Non-pigmented ciliary epithelial cell (primary cell): ENCODE measurements at places on chromosomes 12 and 14.

DNA sequence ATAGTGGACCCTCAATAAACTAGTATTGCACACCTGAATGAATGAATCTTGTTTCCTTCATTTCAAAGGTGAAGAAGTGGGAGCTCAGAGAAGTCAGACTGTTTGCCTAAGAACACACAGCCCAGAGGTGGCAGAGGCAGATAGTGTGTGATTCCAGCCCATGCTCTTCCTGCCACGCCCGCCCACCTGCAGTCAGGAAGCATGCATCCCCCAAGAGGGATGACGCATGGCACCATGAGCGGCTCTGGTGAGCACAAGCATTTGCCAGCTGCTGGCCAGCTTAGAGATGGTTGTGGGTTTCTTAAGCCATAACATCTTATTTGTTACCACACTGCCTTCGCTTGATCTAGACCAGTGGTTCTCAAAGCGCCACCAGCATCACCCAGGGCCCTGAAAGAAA lies 133.8 kb downstream of the RIMBP2 start:
- DNase-seq, result no peak

GRCh38 chr14:20118795-20119194 lies 8.3 kb downstream of the OR4K17 start:
- no peak for DNase-seq

GRCh38 chr14:21343035-21343794 lies 40.6 kb downstream of the SUPT16H start:
- DNase-seq, result no peak

- DNase-seq, result no peak
Observed at GRCh38 chr14:90846511-90846910, 30.3 kb upstream of the TTC7B start.

DNA sequence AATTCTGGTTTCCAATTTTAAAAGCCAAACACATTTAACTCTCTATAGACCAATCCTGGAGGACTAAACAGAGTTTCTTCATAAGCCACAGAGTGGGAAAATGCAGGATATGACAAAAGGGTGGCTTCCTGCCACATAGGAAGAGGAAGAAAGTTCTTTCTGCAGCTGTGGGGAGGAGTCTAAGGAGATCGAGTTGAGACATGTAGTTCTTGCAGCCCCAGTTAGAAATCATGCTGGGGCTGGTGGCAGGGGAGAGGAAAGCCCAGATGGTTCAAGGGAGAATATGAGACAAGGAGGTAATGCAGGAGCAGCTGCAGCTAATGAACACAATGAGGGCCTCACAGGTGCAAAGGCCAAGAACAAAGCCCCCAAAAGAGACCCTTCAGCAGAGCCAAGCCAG lies 85.0 kb upstream of the ARID2 start:
- DNase-seq, result no peak

GRCh38 chr12:46722394-46723185 lies 103.2 kb downstream of the SLC38A4 start:
- no peak for DNase-seq

DNA sequence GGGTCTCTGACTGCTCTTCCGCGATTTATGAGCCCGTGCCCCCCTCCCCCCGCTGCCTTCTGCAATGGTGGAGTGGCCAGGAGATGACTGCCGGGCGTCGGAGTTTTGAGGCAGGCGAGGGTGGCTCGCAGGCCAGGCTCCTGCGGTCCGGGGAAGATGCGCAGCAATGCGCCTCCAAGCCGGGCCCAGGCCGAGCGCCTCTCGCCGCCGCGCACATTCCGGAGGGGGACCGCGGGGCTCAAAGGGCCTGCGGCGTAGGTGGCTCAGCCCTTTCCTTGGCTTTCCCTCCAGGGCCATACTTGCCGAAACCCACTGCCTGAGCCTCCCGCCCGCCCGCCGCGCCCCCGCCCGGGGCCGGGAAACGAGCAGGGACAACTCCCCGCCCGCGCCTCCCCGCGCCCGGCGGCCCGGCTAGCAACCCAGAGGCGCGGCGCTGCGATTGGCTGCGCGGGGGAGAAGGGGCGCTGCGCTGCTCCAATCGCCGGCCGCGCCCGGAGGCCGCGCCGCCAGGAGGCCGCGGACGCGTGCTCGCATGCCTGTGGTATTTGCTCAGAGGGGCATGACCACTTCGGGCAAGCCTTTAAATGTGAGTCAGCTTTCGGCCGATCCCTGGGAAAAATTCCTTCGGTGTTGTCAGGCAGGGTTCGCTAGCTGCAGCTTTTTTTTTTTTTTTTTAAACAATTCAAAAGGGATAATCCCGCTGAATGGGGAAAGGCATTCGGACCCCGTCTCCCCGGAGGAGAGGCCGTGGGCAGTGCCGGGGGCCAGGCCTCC lies 157.9 kb upstream of the PARP11 start:
- peak; percentile 91 for DNase-seq

GRCh38 chr14:75738192-75738591 lies 77.1 kb downstream of the TTLL5 start:
- DNase-seq, result no peak

- DNase-seq, result no peak
Observed at GRCh38 chr12:102503056-102503681, 22.8 kb upstream of the IGF1 start.

GRCh38 chr14:64663174-64663573 lies 41.0 kb upstream of the PLEKHG3 start:
- DNase-seq, result no peak

DNA sequence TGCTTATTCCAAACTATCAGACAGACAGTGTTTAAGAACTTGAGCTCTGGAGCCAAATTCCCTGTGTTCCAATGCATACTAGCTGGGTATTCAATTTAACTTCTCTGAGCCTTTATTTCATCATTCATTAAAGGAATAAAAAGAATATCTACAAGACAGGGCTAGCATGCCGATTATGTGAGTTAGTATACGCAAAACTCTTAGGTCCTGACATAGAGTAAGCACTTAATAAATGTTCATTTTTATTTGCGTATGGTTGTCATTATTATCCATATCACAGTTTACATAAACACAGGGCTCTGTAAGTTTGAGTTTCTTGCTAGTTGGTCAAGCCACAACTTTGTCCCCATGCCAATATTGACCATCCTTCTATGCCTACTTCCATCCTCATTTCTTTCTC lies 161.5 kb downstream of the NUAK1 start:
- no peak for DNase-seq

DNA sequence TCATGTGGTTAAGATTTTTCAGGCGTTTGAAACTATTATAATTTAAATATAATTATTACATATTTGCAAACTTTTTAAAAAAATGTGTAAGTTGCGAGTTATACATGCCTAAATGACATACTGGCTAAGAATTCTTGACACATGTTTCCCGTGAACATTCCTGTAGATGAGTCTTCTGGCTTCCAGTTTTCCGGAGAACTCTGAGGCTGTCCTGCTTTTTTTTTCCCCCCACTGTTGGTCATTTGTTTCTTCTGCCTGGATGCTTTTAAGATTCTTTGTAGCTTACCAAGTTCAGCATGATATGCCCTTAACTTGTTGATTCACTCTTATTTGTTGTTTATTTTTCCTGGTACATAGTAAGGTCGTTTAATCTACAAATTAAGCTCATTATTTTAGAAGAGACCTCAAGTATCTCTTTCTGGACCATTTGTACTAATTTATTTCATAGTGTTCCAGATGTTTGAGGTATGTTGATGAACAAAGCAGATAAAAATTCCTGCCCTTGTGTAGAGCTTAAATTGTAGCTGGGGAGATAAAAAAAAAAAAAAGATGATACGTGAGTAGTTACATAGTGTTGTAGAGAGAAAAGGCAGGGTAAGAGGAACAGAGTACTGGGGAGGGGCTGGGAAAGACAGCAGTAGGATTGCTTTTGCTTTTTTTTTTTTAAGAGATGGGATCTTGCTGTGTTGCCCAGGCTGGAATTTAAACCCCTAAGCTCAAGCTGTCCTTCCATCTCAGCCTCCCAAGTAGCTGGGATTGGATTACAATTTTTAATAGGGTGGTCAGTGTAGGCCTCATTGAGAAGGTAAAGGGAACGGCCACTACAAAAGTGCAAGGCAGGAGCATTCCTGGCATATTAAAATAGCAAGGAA lies 32.8 kb downstream of the ARHGAP5 start:
- peak; percentile 83 for DNase-seq

- DNase-seq, result no peak
Observed at GRCh38 chr14:75150150-75150549, 23.3 kb upstream of the NEK9 start.
